ENCODE measurements at places on chromosomes 7 and 10.

DNA sequence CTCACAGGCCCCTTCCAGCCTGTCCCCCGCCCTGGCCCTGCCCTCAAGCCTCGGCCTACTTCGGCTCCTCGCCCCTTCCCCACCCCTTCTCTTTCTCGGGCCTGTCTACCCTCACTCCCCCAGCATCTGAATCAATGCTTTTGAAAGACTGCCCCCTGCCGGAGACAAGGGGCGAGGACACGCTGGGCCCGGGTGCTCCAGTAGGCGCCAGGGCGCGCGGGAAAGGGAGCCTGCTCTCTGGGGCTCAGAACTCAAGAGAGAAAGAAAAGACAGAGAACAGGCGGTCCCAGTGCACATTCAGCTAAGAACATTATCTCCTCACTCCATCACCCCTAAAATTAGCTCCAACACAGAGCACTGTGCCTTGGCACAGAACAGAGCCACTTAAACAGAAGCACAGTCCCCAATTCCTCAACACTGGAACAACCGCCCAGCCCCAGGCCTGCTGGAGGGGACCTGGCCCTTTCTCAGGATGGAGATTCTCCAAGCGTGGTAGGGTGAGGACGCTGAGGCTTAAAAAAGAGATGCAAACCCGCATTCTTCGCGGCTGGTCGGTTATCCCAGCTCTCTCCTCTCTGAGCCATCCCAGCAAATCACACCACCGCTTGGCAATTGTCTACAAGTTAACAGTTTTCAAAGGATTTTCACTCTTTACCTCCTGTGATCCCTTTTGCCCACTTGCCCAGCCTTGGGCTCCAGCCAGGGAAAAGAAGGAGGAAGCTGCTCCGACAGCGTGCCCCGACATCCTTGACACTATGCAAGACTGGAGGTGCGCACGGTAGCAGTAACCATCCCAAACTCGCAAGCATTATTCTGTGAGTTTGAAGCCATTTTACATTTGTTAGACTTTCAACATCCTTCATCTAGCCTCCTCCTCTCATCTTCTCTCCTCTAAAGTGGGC is 2.1 kb downstream of the GIGYF1 start:
- DNase-seq: peak; percentile 71

GRCh38 chr10:132395704-132396493 is 1.1 kb upstream of the PWWP2B start:
- peak; percentile 24 for DNase-seq

DNA sequence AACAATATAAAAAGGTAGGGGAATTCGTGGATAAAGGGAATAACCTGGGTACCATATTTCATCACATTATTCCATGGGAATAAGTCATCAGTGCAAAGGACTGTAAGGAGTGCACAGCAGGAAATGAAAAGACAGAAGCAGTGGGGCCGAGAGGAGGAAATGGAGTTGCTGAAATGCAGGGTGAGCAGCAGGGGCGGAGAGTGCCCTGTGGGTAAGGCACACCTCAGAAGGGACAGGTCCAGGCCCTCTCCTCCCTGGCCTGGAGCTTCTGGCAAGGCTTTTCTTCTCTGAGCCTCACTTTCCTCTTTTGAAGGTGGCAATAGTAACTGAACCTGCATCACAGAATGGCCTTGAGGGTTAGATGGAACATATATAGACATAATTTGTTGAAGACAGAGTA is 26.2 kb downstream of the IKZF1 start:
- DNase-seq: no peak

GRCh38 chr10:132420469-132420980 is 23.5 kb downstream of the PWWP2B start:
- DNase-seq: no peak

- DNase-seq: no peak
Measured at GRCh38 chr10:77756319-77757232, 119.0 kb upstream of the KCNMA1 start.

DNA sequence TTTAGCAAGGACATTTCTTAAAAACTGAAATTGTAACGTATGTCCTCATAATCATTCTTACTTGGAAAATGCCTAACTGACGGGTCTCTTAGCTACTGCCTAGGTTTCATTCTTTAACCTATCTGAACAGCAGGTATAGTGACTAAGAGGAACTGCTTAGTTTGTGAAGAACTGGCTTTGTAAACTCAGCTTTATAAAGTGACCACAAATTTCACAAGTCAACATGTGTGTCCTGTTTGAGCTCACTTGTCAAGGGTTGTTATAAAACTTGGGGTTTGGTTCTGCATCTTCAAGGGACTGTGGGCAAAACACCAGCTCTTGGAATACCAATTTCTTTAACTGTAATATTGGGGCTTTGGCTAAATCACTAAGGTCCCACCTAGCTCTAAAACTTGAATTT is 32.2 kb downstream of the MRPS33 start:
- no peak for DNase-seq

GRCh38 chr7:118863966-118864365 is 639.5 kb downstream of the ANKRD7 start:
- no peak for DNase-seq

DNA sequence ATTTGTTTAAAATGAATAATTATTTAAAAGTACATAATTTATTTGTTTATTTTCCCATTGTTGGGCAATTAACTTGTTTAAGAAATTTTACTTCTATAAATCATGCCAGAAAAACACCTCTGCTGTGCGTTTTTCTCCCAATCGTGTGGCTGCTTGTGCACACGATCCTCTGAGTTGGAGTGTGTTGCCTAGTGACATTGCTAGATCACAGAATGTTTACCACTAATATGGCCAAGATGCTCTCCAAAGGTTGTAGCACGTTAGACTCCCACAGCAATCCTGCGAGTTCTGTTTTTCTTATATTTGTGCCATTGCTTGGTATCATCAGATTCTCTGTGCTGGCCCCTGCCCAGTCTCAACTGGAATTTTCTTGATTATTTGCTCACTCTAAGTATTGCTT is 207.1 kb upstream of the ADCY1 start:
- DNase-seq: no peak

DNA sequence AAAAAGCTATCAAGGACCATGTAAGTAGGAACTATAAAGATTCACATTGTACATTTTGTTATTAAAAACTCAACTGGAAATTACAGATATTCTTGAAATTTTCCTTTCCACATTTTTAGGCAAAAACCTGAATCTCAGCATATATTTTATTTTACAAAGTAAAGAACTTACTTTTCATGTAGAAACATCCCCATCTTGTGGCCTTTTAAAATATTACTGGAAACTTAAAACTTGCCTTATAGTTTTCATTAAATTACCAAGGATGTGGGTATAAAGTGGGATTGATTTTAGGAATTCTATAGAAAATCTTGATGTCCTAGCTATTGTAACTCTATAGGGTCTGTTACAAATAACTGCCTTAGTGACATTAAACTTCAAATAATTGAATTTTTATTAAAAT is 10.6 kb downstream of the DBF4 start:
- no peak for DNase-seq

- DNase-seq: no peak
Measured at GRCh38 chr7:51121036-51121790, 195.4 kb downstream of the COBL start.

DNA sequence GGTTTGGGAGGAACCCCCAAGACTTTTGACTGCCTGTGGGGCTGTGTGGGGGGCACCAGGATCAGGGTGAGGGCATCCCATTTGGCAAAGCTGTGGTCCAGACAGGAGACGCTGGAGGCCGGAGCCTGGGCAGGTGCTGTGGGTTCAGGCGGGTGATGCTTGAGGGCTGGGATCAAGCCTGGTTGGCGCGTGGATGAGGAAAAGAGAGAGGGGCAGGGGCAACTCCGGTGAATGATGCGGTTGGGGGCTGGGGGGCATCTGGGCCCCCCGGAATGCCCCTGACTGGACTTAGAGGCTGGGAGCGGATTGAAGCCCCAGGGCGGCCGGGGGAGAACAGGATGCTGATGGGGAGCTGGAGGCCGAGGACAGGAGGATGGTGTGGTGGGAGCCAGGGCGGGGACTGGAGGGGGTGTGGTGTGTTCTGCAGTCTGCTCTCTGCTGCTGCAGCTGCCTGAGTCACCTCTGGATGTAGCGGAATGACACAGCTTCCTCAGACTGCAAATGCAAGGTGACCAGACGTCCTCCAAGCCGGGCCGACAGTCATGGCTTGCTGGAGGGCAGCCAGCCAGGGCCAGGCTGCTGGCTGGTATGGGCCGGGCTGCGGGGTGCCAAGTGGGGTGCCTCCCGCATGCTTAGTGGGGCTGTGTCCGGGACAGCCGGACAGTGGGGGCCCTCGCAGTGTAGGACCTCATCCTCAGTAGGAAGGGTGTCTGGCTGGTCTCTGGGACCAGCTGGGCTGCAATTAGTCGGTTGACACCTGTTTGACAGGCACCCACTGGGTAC is 3.2 kb downstream of the MAFK start:
- DNase-seq: no peak

DNA sequence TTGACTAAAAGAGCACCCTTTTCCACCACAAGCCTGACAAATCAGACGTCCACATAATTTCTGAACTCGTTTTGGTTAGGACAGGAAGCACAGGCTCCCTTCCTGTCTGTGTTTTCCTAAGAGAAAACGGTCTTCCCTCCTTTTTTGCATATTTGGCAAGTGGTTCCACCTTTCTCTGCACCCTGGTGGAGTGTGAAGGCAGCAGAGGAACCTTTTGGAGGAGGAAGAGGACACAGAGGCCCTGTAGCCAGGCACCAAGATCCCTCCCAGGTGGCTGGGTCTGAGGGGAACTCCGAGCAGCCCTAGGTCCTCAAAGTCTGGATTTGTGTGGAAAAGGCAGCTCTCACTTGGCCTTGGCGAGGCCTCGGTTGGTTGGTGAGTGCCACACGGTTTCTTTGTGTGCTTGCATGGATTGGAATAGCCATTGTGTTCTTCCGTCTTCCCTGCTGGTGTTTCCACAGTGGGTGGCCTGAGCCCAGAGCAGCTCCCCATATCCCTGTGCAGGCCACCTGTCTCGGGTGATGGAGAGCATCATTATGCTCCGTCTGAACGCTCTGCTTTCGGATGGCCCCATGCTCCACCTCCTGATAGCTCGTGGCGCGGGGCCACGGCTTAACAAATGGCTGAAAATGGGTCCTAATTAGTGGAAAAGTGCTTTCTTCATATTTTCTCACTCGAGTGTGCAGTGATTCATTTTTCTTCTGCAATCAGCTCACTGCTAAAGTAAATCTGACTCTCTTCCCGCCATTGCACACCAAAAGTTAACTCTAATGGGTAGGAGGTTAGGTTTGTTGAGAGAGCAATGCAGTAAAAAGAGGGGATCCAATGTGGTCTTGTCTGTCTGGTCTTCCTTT is 4.2 kb downstream of the IKZF1 start:
- DNase-seq: no peak

DNA sequence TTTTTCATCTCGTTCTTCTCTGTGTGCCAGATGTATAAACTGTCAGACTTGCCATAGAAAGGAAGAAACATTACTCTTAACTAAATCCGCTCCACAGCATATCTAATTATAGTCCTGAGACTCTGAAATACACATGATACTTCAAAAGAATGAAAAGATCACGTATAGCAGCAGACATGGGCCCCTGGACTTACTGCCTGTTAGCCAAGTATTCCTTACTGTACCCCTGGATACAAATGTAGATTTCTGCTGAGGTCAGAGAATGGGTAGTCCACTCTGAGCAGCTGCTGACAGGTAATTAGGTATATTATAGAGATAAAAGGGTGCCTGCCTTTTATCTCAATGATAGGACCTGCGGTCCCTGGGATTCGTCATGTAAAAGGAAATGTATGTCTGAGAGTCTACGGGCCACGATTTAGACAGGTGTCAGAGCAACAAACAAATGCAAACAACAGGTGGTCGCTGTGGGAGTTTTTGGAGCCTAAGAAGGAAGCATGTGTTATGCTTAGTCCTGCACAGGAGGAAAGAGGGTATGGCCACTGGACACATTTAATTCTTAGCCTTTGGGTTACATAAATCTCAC is 69.4 kb downstream of the VOPP1 start:
- no peak for DNase-seq

DNA sequence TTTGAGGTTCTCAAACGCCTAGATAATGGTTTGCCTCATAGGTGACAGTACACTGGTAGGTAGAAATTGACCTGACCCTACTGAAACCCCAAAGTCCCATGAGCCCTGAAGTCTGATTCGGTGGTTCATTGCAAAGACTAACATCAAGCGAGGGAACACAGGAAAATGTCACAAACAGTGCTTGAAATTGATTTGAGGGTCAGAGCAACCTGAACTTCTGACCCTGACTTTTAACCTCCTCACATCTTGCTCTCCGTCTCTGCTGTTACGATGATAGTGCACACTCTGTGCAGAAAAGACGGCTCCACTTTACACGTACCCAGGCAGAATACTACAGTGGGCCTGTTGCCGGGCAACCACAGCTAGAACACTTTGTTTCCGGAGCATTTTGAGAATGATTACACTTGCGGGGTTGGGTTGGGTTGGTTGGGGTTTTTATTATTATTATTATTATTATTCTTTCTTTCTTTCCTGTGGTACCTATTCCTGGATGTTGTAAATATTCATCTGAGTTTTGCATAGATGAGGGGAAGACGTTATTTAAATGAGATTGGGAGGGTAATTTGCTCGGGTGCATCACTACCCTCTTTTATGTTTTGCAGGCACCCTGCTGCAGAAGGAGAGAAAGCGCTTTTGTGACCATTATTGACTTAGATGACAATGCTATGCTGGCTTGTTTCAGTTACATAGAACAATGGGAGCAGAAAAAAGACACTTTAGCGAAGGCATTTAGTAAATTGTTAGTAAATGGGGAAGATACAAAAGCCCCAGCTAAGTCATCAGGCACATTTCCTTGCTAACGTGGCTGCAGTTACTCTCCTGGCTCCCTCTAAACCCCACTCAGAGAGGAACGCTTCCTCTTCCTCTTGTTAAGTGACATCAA is 438.1 kb upstream of the NRP1 start:
- DNase-seq: no peak

DNA sequence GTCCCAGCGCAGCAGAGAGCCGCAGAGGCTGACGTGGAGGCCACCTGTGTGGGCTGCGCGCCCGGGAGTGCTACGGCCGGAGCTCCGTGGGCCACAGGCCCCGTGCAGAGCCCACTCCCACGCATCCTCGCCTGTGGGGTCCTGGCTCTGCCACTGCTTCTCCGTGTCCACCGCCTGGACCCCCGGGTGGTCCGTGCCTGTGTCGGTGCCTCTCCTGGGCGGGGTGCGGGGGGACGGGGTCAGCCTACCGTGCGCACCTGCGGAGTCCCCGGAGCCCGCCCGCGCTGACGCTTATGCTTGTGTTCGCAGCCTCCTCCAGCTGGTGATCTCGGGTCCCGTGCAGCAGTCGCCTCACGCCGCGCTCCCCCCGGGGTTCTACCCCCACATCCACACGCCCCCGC is 7.8 kb upstream of the ZNF853 start:
- DNase-seq: no peak

GRCh38 chr10:97999066-97999922 is 31.1 kb downstream of the CRTAC1 start:
- DNase-seq: no peak

GRCh38 chr7:11297126-11297625 is 323.5 kb downstream of the PHF14 start:
- no peak for DNase-seq

GRCh38 chr10:105949721-105950120 is 1214.8 kb downstream of the SORCS1 start:
- no peak for DNase-seq

DNA sequence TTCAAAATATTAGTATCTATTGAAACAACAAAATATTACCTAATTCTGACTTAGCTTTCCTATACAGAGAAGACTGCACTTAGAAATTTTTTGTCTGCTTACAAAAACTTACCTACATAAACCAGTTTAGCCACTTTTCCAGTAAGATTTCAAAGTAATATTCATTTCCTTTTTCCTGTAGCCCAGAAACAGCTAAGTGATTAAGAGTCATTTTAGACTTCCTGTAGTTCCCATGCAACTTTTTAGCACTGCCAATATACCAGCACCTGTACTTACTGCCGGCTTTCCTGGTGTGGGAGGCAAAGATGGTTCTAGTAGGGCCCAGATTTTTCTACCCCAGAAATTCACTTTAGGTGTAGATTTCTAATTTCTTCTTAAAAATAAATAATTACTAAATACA is 21.8 kb downstream of the NT5C2 start:
- DNase-seq: no peak

Data from stimulated activated CD4-positive, alpha-beta T cell treated with anti-CD3 and anti-CD28 coated beads, Interleukin-4, amount 100 ng/mL, for 4 hours (primary cell).